ENCODE measurements at places on chromosomes 16 and 17.

- DNase-seq: no peak
Measured at GRCh38 chr17:61562287-61562686, 28.7 kb downstream of the NACA2 start.

GRCh38 chr17:52995147-52995546 lies 827.6 kb upstream of the KIF2B start:
- no peak for DNase-seq

DNA sequence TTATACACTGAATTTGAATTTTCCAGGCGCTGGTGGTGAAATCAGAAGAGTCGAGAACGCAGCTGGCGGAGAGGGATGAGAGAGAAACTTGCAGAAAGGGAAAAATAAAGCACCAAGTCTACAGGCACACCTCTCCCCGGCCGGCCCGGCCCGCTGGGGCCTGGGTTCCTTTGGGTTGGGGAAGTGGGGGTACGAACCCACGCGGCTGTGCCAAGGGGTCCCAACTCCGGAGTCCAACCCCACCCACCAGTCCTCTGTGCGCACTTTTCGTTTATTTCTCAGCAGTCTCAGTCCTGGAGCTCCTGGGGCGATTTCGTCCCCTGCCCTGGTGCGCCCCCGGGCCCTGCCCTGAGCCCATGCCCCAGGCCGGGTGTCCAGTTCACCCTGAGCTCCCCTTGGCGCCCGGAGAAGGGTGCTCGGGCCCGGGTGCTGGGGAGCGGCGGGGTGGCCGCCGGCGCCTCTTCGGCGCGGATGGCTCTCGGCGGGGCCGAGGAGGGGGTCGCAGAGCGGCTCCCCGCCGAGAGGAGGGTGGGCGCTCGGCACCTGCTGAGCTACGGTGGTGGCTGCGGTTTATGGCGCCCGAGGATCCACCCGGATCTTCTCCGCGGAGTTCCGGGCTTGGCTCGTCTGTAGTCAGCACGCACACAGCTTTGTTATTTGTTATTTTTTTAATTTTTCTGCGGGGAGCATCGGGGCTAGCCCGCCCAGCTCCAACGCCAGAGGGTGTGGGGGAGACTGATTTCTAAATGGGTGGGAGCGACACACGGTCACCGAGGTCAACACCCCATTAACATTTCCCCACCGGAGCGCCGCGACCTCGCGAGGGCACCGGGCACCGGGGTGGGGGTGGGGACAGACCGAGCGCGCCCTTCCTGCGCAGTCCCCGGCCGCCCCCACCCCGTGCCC lies 15.7 kb upstream of the CBX8 start:
- DNase-seq: no peak

GRCh38 chr17:15261258-15261801 lies 3.8 kb downstream of the PMP22 start:
- DNase-seq: no peak

- DNase-seq: no peak
Measured at GRCh38 chr17:63772801-63773271, 561 bp downstream of the CCDC47 start.

- no peak for DNase-seq
Measured at GRCh38 chr16:88886420-88886844, 20.0 kb upstream of the PABPN1L start.

Data from T-helper 1 cell (primary cell).